ENCODE measurements at places on chromosomes 7 and 10.

DNA sequence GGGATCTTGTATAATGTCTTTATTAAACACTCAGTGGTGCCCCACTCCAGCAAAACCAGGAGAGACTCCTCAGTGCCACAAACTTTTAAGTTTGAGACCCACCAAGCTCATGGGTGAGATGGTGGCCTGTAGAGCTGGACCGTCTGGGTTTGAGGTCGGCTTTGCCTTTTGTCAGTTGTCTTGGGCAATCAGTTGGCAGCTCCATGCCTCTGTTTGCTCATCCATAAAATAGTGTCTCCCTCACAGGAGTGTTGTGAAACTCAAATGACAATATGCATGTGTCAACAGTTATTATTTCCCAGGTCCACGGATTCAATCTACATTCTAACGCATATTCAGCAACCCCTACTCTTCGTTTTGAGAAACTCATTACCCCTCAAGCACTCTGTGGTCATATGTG is 367.8 kb upstream of the C7orf33 start:
- no peak for DNase-seq

DNA sequence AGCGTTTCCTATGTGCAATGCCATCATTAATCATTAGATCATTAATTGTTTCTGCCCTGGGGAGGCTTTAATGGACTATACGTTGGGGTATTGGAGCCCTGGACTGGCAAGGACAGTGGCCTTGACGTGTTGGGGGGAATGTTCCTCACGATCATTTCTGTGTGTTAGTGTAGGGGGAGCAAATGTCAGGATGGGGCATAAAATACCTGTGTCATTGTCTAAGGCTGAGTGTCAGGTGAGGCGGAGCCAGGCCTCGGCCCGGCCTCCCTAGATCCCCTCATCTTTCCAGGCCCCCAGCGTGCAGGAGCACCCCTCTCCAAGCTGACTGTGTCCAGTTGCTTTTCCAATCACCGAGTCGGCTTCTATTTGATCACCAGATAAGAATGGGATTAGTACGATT is 346.4 kb upstream of the SHH start:
- no peak for DNase-seq

DNA sequence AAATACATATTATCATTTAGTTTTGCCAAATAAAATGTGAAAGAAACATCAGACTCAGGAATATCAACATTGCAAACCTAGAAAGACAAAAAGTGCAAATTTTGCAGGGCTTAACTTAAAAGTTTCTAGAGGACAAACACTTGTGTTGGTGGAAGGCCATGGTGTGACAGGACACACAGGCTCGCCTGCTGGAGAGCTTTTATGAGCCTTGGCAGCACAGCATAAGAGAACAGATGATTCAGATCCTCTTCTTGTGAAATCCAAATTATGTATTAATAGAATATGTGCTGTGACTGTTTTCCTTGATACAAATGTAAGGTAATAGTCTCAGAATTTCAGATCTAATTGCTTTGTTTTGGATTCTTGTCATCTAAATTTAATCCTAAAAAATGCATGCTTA is 72.9 kb upstream of the ABCB5 start:
- no peak for DNase-seq

DNA sequence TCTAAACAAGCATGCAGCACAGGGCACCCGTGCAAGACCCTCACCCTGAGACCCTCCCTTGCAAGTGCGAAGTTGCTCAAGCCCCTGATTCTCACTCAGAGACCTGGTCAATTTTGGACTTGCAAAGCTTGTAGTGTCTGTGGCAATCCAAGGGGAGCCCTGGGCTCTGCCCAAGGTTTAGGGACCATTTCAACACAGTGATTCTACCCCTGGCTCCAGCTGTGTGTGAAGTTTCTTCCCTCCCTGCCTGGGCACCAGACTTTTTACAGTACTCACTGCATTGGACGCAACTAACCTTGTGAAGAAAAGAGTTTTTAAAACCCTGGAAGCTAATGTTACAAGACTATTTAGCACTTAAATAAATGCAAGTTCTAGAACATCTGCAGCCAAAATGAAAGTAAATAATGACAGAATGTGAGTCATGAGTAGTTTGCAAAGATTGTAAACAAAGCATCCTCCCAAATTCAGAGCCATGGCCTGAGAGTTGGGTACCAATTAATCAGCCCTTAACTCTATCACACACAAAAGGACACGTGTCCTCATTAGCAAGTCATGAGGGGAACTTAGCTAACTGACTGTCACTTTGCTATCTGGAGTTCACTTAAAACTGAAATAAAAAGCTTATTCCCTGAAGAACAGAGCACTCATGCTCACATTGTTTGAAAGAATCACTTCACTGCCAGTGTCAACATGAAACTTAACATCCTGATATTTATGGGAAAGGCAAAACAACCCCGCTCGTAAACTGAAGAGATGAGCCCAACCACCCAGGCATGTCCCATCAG is 48.1 kb downstream of the RGS10 start:
- DNase-seq: no peak

DNA sequence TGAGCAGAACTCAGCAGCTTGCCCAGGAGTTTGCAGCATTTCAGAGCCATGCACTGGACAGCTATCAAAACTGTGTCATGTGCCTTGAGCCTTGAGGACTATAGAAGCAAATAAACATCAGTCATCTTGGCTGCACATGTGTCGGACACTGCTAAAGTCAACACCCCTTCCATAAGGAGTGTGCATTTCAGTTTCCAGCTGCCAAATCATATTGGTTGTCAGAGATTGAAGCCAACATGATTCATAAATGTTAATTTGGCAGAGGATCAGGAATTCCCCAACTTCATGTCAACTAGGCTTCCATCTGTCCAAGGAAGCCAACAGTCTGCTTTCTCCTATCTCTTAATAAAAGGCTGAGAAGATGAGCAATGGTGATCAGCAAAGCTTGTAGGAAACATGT is 32.8 kb downstream of the SLC16A12 start:
- no peak for DNase-seq

GRCh38 chr7:27238979-27239386 is 3.6 kb upstream of the EVX1 start:
- DNase-seq: no peak

Measured in smooth muscle cell of the brain vasculature (primary cell).